ENCODE measurements at places on chromosomes 2 and 18.

GRCh38 chr2:176637142-176637485 lies 367.9 kb downstream of the MTX2 start:
- no peak for DNase-seq

DNA sequence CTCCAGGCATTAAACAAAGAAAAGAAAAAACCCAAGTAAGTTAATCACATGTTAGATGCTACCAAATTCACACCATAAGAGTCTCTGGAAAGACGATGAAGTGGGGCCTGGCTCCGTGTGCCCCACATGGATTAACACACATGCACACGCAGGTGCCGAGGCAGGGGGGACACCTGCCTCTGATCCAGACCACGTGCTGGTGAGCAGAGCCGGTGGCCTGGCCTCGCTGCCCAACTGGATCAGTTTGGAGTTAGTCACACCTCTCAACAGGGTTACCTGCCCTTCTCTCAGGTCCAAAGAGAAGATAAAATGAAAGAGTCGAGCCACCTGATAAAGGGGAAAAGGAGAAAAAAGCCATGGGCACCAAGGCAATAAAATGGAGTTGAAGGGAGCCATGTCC lies 40.5 kb downstream of the MRPL35 start:
- no peak for DNase-seq

DNA sequence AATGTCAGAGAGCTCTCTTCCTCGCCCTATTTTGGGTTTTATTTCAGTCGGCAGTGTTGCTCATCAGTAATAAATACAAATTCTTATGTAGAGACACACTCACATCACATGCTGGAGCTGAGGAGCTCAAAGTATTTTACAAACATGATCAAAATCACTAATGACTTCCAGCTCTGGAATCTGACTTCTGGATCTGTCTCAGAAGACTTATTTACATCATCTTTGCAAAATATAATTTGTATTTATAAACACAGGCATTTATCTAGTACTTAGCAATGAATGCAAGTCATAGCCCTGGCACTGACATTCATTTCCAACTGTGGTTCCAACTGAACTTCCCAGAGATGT lies 327.1 kb downstream of the NCKAP5 start:
- no peak for DNase-seq

- DNase-seq = no peak
Measured at GRCh38 chr2:212683346-212684097, 144.9 kb upstream of the ERBB4 start.

DNA sequence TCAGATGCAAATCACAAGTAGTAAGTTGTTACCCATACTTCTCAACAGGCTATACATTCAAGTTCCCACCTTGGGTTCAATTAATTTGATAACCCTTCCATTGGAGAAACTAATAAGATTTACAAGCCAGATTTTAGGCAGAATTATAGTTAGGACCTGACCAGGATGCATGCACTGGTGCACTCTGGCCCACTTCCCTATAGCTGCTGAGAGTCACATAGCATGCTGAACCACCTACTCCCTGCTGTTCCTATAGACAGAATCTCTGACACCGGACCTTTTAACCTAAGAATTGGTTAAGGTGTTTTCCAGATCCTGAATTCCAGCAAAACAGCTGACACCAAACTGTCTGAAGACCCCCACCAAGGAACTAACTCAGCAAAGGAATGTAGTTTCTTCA lies 26.2 kb downstream of the FAM210A start:
- DNase-seq = no peak

DNA sequence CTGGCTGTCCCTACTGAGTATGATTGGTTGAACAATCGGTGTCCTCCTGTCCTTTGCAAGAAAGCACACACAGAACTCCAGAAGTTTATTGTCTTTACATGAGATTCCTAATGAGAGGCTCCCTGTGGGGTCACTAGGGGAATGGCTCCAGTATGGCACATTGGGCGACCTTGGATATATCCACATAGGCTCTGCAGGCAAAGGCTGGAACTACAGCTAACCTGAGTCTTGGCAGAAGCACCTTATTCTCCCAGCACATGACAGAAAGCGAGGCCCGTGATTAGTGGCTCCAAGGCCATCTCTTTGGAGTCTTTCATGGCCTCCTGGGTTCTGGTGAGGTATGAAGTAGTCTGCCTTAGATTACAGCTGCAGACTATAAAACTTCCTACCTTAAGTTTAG lies 49.0 kb downstream of the ZDBF2 start:
- no peak for DNase-seq

- DNase-seq = no peak
Measured at GRCh38 chr18:7234091-7234490, 3.2 kb downstream of the LRRC30 start.

DNA sequence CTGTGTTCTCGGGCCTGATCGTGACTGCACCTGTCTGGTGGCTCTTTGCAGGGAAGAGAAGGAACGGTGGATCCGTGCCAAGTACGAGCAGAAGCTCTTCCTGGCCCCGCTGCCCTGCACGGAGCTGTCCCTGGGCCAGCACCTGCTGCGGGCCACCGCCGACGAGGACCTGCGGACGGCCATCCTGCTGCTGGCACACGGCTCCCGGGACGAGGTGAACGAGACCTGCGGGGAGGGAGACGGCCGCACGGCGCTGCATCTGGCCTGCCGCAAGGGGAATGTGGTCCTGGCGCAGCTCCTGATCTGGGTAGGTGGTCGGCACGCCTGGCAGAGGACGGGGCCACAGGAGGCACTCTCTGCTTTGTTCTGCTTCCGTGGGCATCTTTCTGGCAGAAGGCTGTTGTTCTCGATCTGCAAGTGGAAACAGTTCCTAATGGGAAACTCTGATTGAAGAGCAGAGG lies 48.0 kb downstream of the GBX2 start:
- no peak for DNase-seq

GRCh38 chr18:22813648-22814328 lies 119.3 kb upstream of the RBBP8 start:
- no peak for DNase-seq

DNA sequence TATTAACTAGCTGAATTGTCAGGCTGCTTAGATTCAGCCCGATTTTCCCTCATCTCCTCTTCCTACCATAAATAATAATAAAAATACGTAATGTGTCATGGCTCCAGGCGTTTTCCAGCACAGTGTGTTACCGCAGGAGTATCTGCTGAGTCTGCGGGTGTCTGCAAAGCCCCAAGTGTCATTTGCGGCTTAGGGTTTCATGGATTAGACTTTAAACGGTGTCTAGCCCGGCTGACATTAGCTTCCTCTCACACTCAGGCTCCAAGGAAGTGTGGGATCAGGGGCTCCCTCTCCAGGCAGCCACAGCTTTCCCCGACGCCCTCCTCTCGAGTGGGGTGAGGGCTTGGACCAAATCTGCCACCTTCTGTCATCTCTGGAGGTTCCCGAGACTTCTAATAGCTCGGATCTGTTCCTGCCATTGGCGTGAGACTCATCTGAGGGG lies 14.1 kb upstream of the HOXD1 start:
- no peak for DNase-seq

GRCh38 chr2:62119311-62119974 lies 76.5 kb upstream of the B3GNT2 start:
- no peak for DNase-seq

DNA sequence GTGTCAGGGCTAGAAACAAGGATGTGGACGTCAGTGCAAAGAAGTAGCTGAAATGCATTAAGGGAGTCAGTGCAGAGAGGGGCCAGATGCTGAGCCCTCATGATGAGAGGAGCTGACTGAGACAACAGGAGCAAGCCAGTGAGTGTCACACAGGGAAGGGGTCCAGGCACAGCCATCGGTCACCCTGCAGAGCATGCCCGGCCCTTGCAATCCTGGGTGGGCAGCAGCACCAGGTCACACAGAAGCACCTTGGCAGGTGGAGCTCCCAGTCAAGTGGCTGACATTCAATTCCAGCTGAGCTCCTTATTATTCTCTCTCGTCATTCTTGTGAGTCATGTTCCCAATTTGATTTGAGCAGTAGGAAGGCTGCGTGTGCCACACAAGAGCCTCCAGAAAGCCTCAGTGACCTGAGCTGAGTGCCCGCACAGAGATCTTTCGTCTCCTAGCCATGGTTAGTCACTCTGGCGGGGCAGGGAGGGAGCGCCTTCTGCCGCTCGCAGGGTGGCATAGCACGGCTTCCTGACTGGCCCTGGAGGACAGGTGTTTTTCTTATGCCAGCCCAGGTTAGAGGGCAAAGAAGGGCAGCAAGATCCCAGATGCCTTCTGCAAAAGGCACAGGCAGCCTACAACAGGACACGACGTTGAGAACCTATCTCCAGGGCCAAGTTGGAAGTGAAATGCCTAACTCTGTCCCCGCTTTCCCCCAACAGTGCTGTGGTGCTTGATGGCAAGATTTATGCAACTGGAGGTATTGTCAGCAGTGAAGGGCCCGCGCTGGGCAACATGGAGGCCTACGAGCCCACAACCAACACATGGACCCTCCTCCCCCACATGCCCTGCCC lies 220.9 kb downstream of the ATAD2B start:
- no peak for DNase-seq

GRCh38 chr18:58316396-58317342 lies 272.6 kb downstream of the NEDD4L start:
- DNase-seq = no peak

DNA sequence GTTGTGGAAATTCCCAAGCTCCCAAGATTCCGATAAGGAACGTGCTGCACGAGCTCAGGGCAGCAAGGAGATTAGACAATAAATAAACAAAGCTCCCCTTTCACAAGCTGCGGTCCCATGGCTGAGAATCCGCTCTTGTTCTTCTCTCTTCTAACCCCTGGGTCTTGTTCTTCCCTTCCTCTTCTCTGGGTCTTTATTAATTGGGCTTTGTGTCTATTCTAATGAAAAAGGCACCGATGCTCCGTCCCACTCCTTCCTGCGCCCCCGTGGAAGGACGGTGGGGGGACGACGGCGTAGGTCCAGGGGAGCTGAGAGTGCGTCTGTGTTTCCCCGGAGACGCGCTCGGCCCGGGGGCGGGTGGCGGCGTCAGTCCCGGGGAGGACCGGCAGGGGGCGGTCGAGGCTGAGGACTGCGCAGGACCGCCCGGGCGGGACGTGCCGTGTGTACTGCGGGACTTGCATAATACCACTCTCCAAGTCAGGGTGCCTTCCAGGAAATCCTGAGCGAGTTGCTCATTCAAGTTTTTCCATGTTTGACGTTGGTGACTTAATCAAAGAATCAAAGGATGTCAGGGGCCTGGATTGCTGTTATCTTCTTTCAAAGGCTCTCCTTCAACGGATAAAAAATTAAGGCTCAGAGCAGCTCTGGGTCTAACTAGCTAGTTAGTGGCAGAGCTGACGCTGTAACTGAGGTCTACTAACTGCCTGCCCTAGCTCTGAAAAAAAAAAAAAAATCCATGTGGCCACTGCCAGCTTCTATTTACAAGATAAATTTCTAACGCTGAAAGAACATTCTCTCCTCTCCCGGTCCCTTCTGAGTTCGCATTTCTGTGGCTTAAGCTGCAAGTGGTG lies 321.4 kb downstream of the TGIF1 start:
- peak; percentile 18 for DNase-seq

DNA sequence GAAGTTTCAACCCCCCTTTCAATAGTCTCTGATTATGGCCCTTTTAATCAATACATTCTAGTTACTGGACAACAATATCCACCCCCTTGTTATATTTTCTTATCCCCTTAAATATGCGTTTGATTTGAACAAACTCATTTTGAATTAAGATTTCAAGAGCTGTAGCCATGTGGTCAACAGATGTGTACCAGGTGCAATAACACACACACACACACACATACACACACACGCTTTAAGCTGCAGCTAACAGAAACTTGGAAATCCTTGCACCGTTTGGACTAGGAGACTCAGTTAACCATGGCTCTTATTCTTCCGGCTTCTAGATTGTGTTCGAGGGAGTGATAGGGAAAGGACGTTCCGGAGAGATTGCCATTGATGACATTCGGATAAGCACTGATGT lies 82.8 kb downstream of the NRP2 start:
- DNase-seq = no peak

DNA sequence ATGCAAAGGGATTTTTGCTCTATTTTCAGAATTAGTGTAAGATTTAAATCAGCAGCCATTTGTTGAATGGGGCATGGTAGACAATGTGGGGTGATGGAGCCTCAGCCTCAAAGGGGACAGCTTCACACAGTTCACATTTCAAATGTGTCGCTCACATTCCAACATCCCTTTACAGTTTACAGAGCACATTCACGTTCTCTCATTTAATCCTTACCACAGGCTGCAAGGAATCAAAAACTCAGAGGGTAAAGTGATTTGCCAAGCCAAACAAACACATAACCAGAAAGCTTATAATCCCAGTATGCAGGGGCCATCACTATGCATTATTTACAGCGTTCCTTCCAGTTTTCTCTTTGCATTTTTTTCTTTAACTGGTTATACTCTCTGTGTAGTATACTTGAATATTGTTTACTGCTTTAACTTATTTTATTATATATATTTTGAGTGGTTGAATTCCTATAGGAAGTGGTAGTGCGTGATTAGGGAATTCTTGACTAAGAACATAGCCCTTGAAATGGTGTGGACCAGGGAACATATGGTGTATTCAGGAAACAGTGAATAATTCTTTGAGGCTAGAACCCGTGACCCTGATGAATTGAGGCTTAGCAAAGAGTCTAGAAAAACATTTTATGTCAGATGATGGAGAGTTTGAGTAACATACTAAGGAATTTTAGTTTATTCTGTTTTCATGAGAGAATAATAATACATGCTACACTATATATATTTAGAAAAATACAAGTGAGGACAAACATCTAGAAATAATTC lies 18.1 kb upstream of the TAF1B start:
- DNase-seq = no peak

- no peak for DNase-seq
Measured at GRCh38 chr2:181121996-181122395, 141.6 kb downstream of the UBE2E3 start.

DNA sequence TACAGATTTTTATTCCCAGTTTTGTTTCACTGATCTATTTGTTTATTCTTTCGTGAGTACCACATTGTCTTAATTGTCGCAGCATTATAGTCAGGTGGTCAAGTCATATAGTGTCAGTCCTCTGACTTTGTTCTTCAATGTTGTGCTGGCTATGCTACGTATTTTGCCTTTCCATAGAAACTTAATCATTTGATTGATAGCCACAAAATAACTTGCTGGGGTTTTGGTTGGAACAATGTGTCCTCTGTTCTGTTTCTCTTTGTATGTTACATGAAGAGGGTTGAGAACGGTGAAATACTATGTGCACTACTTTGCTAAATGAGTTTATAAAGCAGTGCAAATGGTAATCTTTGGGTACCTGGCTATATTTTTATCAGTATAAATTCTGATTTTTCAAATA lies 64.9 kb upstream of the TTC27 start:
- no peak for DNase-seq

DNA sequence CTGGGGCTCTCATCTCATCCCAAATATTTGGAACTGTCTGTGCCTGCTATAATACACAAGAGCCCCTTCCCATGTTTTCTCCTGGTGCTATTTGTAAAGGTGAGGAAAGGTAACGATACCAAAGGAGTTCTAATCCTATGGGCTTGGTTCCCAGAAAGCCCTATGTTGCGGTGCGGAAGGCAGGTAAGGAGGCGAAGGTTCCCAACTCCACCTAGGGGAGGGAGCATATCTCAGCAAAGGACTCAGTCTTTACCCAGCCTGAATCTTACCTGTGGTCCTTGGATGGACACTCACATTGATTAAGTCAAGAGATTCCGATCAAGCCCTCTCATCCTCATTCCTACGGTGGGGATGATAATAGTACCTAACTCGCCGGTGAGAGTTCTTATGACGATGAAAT lies 140.1 kb downstream of the BCL2 start:
- no peak for DNase-seq

- DNase-seq = no peak
Measured at GRCh38 chr2:31523871-31524492, 56.8 kb downstream of the SRD5A2 start.

- DNase-seq = no peak
Measured at GRCh38 chr2:6113786-6114185, 421.6 kb downstream of the SOX11 start.

- DNase-seq = no peak
Measured at GRCh38 chr18:58803978-58804377, 60.7 kb upstream of the ZNF532 start.

All from NCI-H187 treated with DMSO at 0.1 percent for 48 hours (cell line).